ENCODE measurements at places on chromosomes 12 and 14. TPM values are rescaled to one million over a fixed set of nuclear protein-coding genes. Genes with fewer than 3 reads are reported as not detected.

DPY19L2 gene
- 3.4 TPM for total RNA-seq

WBP11 gene
- total RNA-seq, result 102 TPM

CCDC38 gene
- total RNA-seq, result 0.07 TPM

GPR132 gene
- total RNA-seq, result 0.09 TPM

SOCS4 gene
- 20.7 TPM for total RNA-seq

DNA sequence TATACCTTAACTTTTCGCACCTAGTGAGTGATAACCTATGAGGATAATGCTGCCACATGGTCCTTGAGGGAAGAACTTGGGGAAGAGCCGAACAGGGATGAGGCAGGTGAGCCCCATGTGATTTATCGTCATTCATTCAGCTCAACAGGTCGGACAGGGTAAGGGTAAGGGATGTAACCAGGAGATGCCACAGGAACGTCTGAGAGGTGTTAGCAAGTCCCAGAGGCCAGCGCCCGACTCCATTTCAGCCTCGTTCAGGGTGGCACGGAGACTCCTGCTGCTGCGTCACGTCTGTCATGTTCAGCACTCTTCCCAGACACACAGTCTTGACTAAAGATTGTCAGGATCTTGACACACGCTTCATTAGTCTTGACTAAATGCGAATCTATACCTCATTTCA, 23.4 kb upstream of the TIGAR start:
- no peak overlapping the region for H3K4me3 ChIP-seq
- H3K27ac ChIP-seq, result peak overlapping the region; percentile 71
- peaks cover 25% of the 10 kb centered on the region for H3K4me1 ChIP-seq

- no peak overlapping the region for H3K27ac ChIP-seq
- no peak for DNase-seq
- no peak overlapping the region for H3K4me3 ChIP-seq
Observed at GRCh38 chr12:14689144-14689543, 7.3 kb downstream of the GUCY2C start.

- peak overlapping the region; percentile 99 for H3K27ac ChIP-seq
- no peak overlapping the region for H3K4me3 ChIP-seq
- peaks cover 44% of the 10 kb centered on the region for H3K36me3 ChIP-seq
- peaks cover 17% of the 10 kb centered on the region for H3K4me1 ChIP-seq
- H3K27me3 ChIP-seq, result no peaks in the 10 kb centered on the region
Observed at GRCh38 chr14:22570132-22570949, 18.7 kb downstream of the DAD1 start.

- no peak overlapping the region for H3K27ac ChIP-seq
- H3K4me3 ChIP-seq, result no peak overlapping the region
- no peak for DNase-seq
Observed at GRCh38 chr12:24038211-24038997, 88.9 kb upstream of the SOX5 start.

DNA sequence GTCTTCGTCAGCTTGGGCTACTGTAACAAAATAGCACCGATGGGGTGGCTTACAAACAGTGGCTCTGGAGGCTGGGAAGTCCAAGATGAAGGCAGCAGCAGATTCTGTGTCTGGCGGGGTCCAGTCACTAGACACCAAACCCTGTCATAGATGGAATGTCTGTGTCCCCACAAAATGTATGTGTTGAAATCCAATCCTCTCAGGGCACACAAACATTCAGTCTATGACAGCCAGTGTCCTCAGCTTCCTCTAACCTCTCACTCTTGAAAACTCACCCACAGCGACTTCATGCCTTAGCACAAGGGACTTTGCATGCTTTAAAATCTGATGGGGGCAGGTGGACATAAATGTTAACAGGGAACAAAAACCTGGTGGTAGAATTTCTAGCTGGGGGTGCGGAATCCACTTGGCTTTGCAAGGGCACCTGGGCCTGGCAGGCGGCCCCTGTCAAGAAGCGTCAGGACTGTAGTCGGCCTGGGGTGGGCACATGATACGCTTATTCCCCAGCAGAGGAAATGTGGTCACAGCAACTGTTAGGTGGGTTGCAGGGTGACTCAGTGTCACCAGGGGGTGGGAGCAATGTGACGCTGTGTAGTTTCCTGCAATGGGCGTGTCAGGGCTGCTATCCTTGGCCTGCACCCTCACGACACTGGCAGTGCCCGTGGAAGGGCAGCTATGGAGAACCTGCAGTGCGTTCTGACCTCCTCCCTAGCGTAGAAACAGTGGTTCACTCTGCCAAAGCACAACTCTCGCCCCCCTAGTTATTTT, 17.7 kb downstream of the RIN3 start:
- H3K4me3 ChIP-seq, result no peak overlapping the region
- no peak for DNase-seq
- H3K27ac ChIP-seq, result no peak overlapping the region
- H3K4me1 ChIP-seq, result no peaks in the 10 kb centered on the region
- no peaks in the 10 kb centered on the region for H3K27me3 ChIP-seq

DNA sequence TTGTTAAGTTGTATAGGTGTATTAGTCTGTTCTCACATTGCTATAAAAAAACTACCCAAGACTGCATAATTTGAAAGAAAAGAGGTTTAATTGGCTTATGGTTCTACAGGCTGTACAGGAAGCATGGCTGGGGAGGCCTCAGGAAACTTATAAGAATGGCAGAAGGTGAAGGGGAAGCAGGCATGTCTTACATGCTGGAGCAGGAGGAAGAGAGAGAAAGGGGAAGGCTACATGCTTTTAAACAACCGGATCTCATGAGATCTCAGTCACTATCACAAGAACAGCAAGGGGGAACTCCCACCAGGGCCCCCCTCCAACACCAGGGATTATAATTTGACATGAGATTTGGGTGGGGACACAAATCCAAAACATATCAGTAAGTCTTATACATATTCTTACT, 60.5 kb upstream of the OR10AD1 start:
- DNase-seq, result no peak
- H3K4me1 ChIP-seq, result no peaks in the 10 kb centered on the region
- no peak overlapping the region for H3K4me3 ChIP-seq
- H3K27me3 ChIP-seq, result peaks cover 56% of the 10 kb centered on the region
- H3K27ac ChIP-seq, result no peak overlapping the region
- no peaks in the 10 kb centered on the region for H3K36me3 ChIP-seq

DNA sequence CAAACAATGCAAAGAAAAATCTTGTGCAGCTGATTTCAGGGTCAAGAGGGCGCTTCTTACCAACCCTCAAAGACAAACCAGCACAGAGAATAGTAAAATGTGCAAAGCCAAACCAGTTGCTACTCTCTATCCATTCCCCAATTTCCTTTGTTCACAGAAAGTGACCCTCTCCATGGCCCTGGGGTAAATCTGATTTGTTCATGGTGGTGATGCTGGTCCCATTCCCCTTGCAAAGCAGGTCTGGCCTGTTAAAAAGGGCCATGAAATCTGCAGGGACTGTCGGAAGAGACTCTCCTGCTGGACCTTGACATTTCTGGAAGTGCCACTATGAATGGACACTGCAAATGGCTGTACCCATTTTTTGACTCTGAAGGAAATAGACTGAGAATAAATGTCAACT, 113.5 kb downstream of the HMGA2 start:
- H3K27ac ChIP-seq, result no peak overlapping the region
- DNase-seq, result no peak
- no peaks in the 10 kb centered on the region for H3K36me3 ChIP-seq
- peaks cover 40% of the 10 kb centered on the region for H3K4me1 ChIP-seq
- H3K4me3 ChIP-seq, result no peak overlapping the region

GRCh38 chr12:115394496-115395220, 710.7 kb upstream of the TBX3 start:
- H3K27me3 ChIP-seq, result peaks cover 3% of the 10 kb centered on the region
- no peak overlapping the region for H3K4me3 ChIP-seq
- H3K4me1 ChIP-seq, result peaks cover 7% of the 10 kb centered on the region
- H3K36me3 ChIP-seq, result peaks cover 14% of the 10 kb centered on the region

- H3K27ac ChIP-seq, result no peak overlapping the region
- H3K4me3 ChIP-seq, result no peak overlapping the region
Observed at GRCh38 chr12:102234599-102234998, 37.0 kb upstream of the PMCH start.

Data from WTC11 (cell line).